Stimulated activated CD8-positive, alpha-beta memory T cell treated with anti-CD3 and anti-CD28 coated beads, Interleukin-4, amount 100 ng/mL, for 4 hours (primary cell): ENCODE measurements at places on chromosomes 16 and 17.

DNA sequence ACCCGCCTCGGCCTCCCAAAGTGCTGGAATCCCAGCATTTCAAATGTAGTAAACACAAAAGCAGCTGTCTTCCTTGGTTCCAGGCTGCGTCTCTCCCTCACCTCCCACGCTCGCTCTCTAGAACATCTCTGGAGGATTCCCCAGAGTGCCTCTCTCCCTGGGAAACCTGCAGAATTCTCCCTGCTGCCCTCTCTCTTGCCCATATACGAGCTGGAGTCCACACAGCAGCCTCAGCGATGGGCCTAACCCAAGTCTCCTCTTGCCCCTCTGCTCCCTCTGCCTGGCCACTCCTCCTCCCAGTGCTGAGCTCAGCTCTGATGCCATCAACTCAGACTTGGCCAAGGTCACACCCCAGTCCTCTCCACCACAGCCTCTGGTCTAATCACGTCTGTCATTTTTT is 10.6 kb downstream of the GPRC5B start:
- DNase-seq: no peak

- DNase-seq: no peak
Observed at GRCh38 chr17:82963104-82963950, 116.1 kb upstream of the METRNL start.

- no peak for DNase-seq
Observed at GRCh38 chr16:56424791-56425438, 430 bp downstream of the AMFR start.

- no peak for DNase-seq
Observed at GRCh38 chr17:35286120-35286781, 43.4 kb downstream of the SLFN5 start.

GRCh38 chr17:48429156-48429555 is 858 bp downstream of the SKAP1 start:
- DNase-seq: no peak

DNA sequence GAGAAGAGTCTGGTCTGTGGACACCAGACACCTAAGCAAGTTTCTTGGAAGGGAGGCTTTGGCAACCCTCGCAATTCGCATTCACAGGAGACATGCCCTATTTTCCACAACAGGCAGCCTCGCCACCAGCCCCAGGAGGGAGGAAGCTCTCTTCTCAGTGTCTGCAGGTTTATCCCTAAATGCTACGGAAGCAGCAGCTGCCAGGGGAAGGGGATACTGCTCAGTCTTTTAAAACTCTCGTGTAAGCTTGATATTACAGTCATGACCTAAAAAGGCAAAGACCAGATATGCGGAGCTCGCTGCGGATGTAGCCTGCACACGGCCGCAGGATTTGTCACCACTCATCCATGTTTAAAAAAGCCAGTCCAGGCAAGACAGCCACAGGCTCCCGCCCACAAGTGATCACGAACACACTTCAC is 159.2 kb upstream of the RPH3AL start:
- no peak for DNase-seq

DNA sequence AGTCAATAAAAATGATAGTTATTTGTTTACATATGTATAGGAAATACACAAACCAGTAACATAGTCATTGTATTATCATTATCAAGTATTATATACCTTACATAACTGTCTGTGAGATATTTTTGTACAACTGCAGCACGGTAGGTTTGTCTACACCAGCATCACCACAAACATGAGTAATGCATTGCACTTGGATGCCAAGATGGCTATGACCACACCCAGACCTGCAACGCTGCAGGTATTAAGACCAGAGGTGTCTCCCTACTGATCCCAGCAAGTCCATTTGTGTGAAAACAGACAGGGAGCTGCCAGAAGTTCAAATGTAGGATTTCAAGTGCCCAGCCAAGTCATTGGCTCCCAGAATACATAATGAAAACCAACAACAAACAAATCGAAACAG is 34.2 kb upstream of the NOS2 start:
- DNase-seq: no peak

GRCh38 chr17:48618256-48618896 is 3.3 kb upstream of the HOXB8 start:
- peak; percentile 79 for DNase-seq

DNA sequence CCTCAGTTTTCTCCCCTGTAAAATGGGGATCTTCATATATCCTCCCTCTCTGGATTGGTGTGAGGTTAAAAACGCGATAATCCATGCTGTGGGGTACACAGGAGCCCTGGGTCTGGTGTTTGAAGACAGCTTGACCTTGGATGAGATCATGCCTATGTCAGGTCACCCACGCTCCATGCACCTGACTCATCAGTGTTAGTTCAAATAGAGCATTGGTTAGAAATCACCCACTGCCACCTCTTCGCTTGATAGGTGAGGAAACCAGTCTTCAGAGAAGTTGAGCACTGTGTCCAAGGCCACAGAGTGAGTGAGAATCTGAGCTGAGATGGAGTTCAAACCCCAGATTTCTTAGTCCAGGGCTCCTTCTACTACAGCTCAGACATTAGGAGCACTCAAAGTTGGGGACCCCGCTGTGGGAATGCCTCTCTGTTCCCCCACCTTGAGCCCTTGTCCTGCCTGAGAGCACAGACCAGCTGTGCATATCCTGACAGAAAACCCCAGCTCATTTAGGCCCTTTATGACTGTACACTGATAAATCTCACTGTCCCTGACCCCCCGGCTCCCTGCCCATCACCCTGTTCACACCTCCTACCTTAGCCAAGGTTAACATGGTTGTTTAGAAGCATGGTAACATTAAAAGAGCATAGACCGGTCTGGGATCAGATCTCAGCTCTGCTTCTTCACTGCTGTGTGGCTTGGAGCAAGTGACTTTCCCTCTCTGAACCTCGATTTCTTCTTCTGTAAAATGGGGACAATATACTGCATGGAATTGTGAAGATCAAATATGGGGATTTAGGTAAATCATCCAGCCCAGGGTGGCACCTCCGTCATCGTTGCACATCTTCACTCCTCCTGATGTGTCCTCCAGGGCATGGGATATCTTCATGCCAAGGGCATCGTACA is 22.4 kb upstream of the LGALS9 start:
- no peak for DNase-seq

GRCh38 chr17:67555855-67556254 is 161.9 kb upstream of the NOL11 start:
- DNase-seq: no peak

- DNase-seq: no peak
Observed at GRCh38 chr16:50741225-50741780, 583 bp upstream of the CYLD start.

DNA sequence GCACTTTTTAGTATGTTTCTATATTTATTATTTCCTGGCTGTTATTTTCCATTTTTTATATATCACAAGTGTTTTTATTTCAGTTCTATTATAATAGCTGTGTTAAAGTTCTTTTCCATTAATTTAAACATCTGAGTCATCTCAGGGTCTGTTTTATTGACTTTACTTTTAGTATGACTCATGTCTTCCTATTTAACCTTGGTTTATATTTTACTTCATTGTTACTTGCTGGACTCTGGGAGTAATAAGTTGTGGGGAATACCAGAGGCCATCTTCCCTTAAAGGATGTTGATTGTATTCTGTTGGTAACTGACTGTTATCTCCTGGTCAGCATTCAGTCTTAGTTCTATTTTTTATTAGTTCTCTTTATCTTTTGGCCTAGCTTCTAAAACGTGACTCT is 1508.2 kb downstream of the CDH11 start:
- DNase-seq: no peak

DNA sequence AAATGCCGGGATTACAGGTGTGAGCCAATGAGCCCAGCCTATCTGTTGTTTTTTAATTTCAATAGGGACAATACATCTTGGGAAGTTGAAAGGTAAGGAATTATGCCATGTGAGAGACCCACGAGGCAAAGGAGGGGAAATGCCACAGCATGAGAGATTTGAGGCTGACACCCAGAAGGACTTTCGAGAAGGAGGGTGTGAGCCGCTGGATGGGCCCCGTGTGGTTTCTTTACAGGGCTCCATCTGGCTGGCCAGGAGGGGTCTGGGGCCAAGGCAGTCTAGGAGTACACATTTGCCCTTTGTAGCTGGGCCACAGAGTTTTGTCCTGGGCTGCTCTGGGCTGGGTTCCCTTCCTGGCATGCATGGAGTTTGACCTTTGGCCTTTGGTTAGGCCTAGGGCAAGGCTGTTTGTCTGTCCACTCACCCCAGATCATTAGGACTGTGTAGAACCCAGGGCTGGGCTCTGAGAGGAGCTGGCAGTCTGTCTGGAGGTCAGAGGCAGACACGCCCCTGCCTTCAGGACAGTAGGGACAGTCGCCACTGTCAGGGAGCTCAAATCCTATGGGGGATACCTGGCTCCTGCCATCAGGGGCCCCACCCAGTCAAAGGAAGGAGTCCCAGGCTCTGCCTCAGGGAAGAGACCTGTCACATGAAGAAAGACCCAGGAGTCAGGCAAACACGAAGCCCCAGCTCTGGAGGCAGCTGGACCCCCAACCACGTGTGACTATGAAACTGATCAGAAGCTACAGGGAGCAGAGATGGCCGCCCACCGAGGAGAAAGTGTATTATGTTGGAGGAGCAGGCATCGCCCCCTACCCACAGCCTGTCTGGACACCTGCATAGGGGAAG is 24.2 kb upstream of the NXPH3 start:
- no peak for DNase-seq

GRCh38 chr16:1028056-1028455 is 44.5 kb upstream of the SSTR5 start:
- no peak for DNase-seq
